ENCODE measurements at places on chromosomes 6 and 20. TPM values are rescaled to one million over a fixed set of nuclear protein-coding genes. Genes with fewer than 3 reads are reported as not detected.

Gene IPCEF1
- total RNA-seq: 0.34 TPM

DNA sequence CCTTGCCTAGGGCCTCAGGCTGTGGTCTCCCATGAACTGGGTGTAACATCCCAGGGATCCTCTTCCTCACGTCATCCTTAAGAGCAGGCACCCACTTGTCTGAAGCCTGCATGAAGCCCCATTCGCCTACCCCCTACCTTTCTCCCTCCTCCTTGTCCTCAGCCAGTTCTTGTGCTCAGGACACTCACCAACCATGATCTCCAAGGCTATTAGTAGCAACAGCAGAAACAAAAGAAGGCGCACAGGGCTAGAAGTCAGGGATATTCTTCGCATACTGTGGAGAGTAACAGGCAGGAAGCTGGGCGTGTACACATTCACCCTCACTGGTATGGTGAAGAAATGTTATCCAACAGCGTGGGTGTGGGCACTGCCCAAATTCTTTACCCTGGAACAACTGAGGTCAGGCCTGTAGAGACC lies 7.3 kb downstream of the RAET1E start:
- no peak for DNase-seq

DNA sequence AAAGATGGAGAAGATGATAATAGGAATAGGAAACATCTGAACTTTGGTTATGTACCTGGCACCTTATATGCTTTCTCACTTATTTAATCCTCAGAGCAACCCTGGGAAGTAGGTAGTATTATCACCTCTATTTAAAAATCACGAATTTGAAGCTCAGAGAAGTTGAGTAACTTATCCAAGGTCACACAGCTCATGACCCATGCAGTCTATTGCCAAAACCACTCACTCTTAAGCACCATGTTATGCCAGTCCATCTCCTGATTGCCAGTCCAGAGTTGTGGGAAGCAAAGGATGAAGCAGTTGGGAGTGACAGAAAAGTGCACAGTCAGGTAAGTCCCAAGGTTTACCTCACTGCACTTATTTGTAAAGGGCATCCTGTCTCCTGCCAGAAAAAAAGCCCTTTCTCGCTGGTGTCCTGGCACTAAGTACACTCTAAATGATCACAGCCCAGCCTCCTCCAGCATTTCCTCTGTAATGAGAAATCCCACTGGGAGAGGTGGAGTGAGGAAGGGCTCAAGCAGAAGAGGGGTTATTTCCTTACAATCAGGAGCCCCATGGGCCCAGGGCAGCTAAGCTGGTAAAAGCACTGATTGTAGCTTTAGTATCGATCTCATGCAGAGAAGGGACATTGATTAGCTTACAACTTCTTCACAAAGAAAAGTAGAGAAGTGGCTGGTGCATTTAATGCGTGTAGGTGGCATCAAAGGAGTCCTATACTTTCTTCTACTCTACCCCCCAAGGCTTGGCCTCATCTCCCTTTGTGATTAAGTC lies 21.3 kb upstream of the SCGN start:
- DNase-seq: no peak

Gene TMEM63B
- 20.3 TPM for total RNA-seq

DNA sequence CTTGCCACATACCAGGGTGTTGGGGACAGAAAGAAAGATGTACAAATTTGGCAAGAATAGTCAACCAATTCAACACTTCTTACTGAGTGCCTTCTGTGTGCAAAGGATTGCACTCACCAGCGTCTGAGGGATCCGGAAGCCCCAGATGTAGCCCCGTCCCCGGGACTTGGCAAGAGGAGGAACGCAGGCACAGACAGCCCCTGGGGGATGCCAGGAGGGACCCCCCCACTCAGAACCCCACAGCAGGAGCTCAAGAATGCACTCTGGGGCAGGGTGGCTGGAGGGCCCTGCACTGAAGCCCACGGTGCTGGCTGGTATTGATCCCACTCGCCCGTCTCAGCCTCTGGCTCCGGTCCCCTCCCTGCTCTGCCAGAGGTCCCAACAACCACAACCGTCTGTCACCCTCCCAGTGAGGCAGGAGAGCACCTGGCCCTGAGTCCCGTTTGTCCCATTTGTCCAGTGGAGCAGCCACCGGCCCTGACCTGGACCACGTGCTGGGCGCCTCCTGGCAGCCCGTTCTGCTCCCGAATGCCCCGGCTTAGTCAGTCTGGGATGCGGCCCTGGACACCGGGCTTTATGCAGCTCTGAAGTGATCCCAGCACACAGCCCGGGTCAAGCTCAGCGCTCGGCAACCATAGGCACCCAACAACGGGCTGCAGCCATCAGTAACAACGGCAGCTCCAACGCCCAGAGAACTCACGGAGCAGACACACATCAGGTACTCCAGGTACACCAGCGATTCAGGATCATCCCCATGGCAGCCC lies 128.7 kb downstream of the DLL1 start:
- no peak for DNase-seq

DNA sequence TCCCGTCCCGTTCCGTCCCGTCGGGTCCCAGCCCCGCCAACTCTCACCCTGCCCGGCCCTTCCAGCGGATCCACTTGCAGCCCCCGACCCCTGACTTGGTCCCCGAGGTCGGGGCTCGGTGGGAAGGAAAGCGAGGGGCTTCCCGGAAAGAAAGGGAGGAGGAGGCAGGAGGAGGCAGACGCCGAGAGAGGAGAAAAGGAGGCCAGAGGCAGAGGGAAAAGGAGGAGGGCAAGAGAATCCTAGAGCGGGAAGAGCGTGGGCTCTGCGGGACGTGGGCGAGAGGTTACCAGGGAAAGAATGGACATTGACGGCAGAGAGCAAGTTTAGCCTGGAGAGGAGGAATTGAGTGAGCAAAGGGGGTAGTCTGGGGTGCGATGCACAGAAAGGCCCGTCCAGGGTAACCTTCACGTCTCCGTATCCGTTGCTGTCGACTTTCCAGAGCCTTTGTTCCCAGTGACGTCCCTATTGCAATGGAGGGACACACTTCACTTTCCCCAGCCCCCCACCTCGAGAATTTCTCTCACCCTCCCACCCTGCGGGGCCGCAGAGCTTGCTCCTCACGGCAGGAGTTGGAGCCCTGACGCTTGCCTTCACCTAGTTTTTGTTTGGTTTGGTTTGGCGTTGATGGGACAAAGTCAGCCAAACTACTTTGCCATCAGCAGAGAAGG lies 477 bp upstream of the MOXD1 start:
- no peak for DNase-seq

DNA sequence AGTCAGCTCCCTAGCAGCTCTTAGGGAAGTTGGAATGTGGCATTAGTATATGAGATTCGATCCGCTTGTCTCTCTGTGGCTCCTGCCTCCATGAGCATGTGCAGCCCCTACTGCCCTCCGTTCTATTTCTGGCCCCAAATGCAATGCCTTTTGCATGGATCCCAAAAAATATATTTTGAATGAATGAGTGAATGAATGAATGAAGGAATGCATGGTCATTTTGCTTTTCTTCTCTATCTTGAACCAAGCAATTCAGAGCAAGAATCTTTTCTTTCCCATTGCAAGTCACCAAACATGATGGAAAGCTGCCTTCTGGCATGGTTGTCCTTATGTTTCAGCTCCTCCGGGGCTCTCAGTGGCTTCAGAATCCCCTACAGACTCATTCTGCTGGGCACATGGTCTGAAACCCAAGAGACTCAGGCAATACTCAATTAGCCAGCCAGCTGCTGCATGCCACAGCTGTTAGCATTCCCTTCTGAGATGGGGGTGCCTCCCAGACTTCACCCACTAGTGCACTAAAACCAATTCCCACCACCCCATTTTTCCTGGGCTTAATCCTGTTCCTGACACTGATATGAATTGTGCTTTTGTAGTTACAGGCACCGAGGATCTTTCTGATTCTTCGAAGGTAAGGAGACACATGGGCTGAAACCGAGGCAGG lies 2.6 kb upstream of the IYD start:
- no peak for DNase-seq

Gene NRSN1
- total RNA-seq: not detected

Gene RIPK1
- total RNA-seq: 19.0 TPM

GRCh38 chr20:10476319-10476724 lies 41.2 kb downstream of the SLX4IP start:
- no peak for DNase-seq

DNA sequence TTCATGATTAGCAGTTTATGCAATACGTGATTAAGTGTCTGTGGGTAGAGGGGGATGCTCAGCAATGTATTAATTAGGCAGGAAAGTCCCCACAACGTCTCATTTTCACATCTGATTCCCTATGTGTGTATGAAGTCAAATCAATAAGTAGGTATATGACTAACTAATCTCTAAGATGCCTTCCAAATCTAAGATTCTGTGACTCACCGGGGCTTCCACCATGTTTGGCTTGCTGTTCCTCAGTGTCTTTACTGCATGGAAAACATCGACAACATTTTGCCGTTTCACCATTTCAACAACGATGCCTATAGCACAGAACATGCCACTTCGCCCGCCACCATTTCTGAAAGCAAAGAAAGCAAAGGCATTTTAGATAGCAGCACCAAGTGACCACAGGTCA lies 72.0 kb upstream of the THEMIS start:
- no peak for DNase-seq

Gene SGK2
- 0.25 TPM for total RNA-seq

- no peak for DNase-seq
Observed at GRCh38 chr6:47634210-47635047, 64.0 kb upstream of the ADGRF4 start.

DNA sequence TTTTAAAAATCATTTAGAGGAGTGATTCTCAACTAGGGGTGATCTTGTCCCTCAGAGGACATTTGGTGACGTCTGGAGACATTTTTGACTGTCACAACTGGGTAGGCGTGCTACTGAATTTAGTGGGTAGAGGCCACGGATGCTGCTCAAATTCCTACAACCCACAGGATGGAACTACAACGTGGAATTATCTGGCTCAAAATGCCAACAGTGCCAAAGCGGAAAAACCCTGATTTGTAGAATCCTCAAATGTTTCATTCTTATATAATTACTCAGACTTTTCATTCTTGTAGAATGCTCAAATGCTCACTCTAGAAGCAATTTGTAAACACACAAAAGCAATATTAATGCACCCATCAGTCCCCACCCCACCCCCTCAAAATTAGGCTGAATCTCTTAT lies 229.8 kb downstream of the ZMYND8 start:
- DNase-seq: no peak

All from activated T-helper 2 cell treated with anti-CD3 and anti-CD28 coated beads, Interferon-gamma antibody, Interleukin-2, Interleukin-4, amounts not matched to agents 10 μg/mL and 5 μg/mL and 100 μg/mL, durations not matched to agents 14 hours and 24 hours and 36 hours (primary cell).